ENCODE measurements at places on chromosomes 4 and X.
A peak's percentile ranks its signal among the peaks of the same experiment; 100 is the strongest.

GRCh38 chrX:104806346-104806745, 240.3 kb downstream of the IL1RAPL2 start:
- no peak for DNase-seq

DNA sequence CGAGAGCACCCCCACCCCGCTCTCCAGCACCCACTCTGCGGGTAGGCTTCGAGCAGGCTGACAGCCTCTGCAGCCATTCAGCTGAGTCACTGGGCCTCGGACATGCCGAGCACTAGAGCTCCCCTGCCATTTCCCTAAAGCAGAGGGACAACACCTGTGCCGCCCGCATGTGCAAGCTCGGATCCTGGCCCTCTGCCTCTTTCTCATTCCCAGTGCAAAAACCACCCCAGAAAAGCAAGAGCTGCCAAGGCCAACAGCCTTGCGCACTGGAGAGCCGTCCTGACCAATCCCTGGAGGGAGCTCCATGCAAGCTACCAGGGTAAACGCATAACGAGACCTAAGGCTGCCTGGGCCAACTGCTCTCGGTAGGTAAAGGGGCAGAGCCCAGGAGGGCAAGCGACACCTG, 5.3 kb downstream of the HCFC1 start:
- no peak for DNase-seq

GRCh38 chr4:73252001-73252400, 6.6 kb downstream of the ANKRD17 start:
- DNase-seq, result peak; percentile 5

DNA sequence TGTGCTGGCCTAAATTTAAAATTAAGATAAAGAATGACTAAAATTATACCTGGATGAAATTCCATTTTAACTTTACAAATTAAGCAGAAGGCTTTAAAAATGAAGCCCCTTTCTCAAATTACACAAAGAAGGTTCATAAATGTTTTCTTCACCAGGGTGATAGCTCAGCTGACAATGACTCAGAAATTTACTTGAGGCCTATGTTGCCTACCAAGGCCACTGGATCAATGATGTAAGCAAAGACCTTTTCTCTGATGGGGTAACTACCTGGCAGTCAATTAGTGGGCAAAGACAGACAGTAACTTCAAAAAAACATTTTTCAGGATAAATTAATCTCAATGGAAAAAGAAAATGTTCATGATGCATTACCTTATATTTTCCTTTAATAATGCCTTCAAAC, 23.9 kb upstream of the GPR34 start:
- DNase-seq, result no peak

DNA sequence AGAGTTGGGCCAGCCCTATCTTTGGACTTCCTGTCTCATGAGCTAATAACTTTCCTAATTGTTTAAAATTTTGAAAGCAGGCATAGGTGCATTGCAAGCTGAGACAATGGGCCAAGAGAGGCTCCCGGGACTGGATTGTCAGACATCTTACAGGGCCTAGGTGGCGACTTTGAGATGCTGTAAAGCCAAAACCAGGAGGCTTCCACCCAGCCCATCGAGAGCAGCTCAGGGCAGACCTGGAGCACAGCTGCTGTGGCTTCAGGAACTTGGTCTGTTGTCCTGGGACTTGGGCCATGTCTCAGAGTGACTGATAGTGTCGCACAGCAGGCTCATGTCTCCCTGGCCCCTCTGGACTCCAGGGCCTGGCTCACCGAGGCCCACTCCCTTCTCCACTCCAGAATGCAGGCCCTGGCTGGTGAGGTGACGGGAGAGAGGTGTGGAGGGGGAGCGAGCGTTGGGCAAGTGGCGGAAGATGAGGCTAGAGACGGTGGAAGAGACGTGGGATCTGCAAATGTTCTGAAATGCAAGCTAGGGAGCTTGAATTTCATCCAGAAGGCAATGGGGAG, 24.1 kb upstream of the MTM1 start:
- DNase-seq, result no peak

All from fibroblast of skin of right quadriceps (primary cell).